ENCODE measurements at places on chromosomes 7 and 10. TPM values are rescaled to one million over a fixed set of nuclear protein-coding genes. Genes with fewer than 3 reads are reported as not detected.

DNA sequence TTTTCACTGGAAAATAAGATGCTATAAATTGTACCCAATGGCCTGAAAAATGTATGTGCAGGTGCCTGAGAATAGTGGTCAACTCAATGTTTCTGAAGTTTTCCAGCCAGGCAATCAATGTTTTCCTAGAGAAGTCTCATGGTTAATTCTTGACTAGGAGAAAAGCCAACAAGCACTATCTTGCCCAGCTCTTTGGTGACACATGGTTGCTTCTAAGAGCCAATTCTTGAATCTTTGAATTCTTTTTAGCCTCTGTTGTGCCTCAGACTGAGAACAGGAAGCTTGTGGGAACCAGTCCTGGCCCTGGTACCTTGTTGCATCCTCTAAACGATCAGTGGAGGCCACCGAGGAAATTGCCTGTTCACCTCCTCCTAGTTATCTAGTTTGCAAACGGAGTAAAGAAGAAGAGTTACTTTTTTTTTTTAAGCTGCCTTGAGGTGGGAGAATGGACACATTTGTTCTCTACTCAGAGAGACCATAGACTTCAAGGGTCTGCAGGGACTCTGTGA, 144.0 kb upstream of the MKLN1 start:
- H3K36me3 ChIP-seq, result no peaks in the 10 kb centered on the region
- peak; percentile 49 for DNase-seq
- H3K27ac ChIP-seq, result no peak overlapping the region
- no peak overlapping the region for H3K4me3 ChIP-seq
- no peaks in the 10 kb centered on the region for H3K27me3 ChIP-seq

GRCh38 chr7:100675581-100676350, 2.2 kb downstream of the GNB2 start:
- H3K27me3 ChIP-seq, result no peaks in the 10 kb centered on the region
- DNase-seq, result peak; percentile 93
- H3K4me3 ChIP-seq, result peak overlapping the region; percentile 56
- peaks cover 23% of the 10 kb centered on the region for H3K4me1 ChIP-seq

- DNase-seq, result no peak
- no peak overlapping the region for H3K4me3 ChIP-seq
- H3K36me3 ChIP-seq, result no peaks in the 10 kb centered on the region
- H3K27ac ChIP-seq, result no peak overlapping the region
- peaks cover 10% of the 10 kb centered on the region for H3K27me3 ChIP-seq
Observed at GRCh38 chr7:157694376-157694665, 357.5 kb downstream of the DNAJB6 start.

DNA sequence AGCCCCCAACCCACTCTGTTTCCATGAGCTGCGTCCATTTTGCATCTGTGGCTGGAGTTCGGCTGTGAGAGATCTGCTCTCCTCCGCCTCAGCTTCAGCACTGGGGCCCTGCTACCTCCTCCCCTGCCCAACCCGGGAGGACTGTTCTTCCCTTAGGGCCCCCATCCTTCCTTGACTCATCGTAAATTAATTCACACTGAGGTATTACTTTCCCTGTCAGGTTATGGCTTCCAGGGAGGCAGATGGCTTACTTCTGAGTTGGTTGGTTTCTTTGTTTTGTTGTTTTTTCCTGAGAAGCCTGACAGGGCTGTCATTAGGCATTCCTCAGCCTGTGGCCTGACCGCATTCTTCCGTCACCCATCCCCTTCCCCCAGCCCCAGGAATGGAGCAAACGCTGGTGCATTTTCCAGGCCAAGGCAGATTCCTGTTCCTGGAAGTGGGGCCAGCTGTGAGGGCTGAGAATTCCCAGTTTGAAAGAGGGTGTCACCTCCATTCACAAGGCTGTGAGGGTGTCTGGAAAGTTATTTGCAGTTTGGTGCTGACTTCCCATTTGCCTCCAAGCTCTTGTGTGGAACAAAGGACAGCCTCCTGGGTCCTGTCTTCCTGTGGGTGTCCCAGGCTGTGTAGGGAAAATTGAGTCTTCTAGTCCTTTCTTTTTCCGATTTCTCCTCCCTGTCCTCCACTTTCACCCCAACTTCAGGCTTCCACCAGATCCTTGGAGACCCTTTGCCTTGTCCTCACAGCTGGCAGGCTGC, 11.7 kb downstream of the CPA5 start:
- no peak overlapping the region for H3K27ac ChIP-seq
- H3K27me3 ChIP-seq, result peaks cover 3% of the 10 kb centered on the region
- H3K4me3 ChIP-seq, result no peak overlapping the region
- H3K36me3 ChIP-seq, result no peaks in the 10 kb centered on the region
- H3K4me1 ChIP-seq, result no peaks in the 10 kb centered on the region

DNA sequence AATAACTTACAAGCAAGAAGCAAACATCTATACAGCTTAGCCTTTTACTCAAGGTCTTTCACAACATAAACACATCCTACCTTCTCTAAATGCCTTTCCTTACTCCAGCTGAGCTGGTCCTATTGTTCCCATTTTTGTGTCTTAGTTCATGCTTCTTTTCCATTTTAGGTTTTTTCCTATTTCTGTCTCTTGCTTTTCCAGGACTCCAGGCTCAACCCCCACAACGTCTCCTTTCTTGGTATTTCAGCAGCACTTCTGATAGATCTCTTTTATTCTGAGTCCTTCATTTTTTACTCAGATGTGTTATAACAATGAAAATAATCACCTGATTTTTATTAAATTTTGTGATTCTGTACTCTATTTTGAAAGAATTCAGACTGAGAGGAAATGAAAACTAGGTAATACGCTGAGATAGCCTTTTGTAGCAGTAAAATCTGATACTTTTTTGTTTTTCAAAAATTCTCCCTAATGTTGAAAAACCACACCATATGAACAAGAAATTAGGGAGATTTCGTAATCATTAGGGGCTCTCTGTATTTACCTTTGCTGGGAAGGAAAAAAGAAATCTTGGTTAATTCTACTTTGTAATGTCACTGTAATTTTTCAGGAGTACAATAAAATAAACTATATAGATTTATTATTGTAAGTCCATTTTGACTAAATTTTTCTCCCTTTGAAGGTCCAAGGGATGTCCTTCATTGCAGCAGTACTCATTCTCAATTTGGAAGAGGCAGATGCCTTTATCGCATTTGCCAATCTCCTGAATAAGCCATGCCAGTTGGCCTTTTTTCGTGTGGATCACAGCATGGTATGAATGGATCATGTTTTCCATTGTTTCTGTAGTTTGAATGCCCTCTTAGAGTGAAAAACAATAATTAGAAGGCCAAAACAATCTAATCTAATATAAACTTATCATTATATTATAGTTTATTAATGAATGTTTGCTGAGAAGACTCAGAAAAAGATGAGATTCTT, 24.0 kb upstream of the HELLS start:
- DNase-seq, result no peak
- no peaks in the 10 kb centered on the region for H3K36me3 ChIP-seq

Gene TWIST1
- not detected for polyA plus RNA-seq

DNA sequence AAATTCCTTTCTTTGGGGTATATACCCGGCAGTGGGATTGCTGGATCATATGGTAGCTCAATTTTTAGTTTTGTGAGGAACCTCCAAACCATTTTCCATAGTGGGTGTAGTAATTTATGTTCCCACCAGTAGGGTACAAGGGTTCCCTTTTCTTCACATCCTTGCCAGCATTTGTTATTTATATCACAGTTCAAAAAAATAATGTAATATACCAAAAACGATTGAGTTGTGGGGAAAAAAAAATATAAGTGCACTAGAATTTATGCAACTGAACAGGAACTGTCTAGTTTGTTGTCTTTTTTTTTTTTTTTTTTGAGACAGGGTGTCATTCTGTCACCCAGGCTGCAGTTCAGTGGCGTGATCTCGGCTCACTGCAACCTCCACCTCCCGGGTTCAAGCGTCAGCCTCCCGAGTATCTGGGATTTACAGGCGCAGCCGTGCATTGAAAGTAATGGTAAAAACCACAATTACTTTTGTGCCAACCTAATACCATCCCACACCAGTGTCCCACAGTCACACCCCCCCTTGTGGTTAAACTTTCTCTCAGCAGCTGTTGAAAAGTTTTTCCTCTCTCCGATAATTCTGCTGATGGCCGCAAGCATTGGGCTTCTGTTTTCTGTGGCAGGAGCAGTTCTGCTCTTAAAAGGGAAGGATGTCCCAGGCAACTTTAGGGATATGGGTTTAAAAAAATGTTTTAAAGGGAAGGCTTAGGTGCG, 6.8 kb upstream of the LAT2 start:
- H3K4me1 ChIP-seq, result peaks cover 7% of the 10 kb centered on the region
- DNase-seq, result no peak
- H3K36me3 ChIP-seq, result no peaks in the 10 kb centered on the region
- H3K27me3 ChIP-seq, result no peaks in the 10 kb centered on the region
- no peak overlapping the region for H3K27ac ChIP-seq

Gene TAF5
- 4.4 TPM for polyA plus RNA-seq

GRCh38 chr7:35729061-35729783, 34.3 kb upstream of the HERPUD2 start:
- DNase-seq, result peak; percentile 53
- no peaks in the 10 kb centered on the region for H3K36me3 ChIP-seq
- no peaks in the 10 kb centered on the region for H3K27me3 ChIP-seq
- peaks cover 59% of the 10 kb centered on the region for H3K4me1 ChIP-seq

Gene NPFFR1
- not detected for polyA plus RNA-seq

GRCh38 chr10:110544958-110545537, 22.4 kb upstream of the SMC3 start:
- no peaks in the 10 kb centered on the region for H3K36me3 ChIP-seq
- no peak overlapping the region for H3K4me3 ChIP-seq
- H3K27ac ChIP-seq, result no peak overlapping the region
- DNase-seq, result no peak

Gene SLC13A4
- polyA plus RNA-seq, result not detected

DNA sequence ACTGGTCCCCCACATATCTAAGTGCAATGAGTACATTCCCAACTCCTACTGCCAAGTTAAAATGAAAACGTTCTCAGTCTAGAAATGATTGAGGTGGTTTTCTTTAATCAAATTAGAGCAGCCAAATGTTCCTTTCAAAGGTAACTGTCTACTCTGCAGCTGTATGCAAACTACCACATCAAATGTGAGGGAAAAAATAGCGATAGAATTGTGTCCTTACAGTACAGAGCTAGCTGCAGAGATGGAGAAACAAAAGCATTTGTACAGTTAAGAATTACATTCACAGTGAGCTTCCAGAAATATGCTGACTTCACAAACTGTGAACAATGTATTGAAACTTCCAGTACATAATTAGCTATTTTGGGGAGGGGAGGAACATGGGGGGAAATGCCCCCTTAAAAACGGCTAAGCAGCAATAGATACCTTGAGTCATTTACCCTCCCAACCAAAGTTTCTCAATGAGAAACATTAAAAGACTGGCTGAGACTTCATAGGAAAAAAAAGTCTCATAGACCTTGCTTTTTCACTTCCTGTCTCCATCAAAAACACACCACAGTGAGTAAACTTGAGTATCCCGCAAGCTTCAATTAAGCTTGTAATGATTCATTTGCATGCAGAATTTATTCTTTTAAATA, 22.9 kb downstream of the CDK6 start:
- H3K4me3 ChIP-seq, result no peak overlapping the region
- peak; percentile 9 for DNase-seq
- no peak overlapping the region for H3K27ac ChIP-seq
- no peaks in the 10 kb centered on the region for H3K36me3 ChIP-seq
- peaks cover 28% of the 10 kb centered on the region for H3K4me1 ChIP-seq

DNA sequence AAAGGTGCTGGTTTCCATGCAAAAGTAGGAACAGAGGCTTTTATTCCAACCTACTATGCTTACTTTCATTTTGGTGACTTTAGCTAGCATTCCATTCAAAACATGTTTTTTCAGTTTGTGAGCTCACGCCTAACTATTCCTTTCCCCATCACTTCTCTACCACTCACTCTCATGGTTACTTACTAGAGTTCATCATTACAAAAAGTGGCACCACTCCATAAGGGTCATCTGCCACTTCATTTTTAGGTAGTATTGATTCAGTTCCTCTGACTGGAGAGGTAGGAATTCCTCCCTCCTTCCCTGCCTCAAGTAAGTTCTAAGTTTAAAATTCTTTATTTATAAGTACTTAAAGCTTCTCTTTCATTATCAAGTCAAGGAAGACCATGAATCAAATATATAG, 543.1 kb downstream of the HTR7 start:
- H3K36me3 ChIP-seq, result no peaks in the 10 kb centered on the region
- DNase-seq, result no peak
- no peak overlapping the region for H3K4me3 ChIP-seq
- H3K4me1 ChIP-seq, result no peaks in the 10 kb centered on the region

Gene IDI2
- polyA plus RNA-seq, result not detected

Gene CCDC146
- polyA plus RNA-seq, result 5.6 TPM

Gene SPDYE11
- polyA plus RNA-seq, result 0.16 TPM

DNA sequence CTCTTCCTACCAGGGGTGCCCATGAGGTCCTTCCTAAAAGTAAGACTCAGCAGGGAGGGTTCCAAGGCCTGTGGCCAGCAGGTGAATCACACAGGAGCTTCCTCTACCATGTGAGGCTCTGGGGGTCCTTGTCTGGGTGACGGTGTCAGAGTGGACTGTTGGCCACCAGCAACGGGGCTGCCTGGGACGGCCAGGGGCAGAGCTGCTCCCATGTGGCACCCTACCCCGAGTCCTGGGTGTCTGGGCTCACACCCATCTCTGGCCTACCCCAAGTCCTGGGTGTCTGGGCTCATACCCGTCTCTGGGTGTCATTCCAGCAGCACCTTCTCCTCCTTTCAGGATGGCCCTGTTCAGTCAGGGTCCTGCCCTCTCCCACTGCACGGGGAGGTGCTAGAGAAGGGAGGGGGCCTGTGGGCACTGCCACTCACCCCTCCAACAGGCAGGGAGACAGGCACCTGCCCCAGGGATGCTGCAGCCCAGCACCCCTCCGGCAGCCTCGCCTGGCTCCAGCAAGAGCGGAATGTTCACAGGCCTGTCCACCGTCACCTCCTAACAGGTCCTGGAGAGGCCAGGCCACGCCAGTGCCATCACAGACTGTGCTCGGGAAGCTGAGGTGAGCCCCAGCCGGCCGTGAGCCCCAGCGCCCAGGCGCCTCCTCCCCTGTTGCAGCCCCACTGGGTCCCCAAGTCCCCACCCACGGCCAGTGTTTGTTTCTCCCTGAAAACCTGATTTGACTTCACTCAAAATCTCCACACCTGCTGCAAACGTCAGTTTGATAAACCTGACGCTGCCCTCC, 143.7 kb downstream of the PTPRN2 start:
- no peaks in the 10 kb centered on the region for H3K4me1 ChIP-seq
- H3K27ac ChIP-seq, result no peak overlapping the region
- no peak overlapping the region for H3K4me3 ChIP-seq
- H3K27me3 ChIP-seq, result peaks cover 1% of the 10 kb centered on the region
- H3K36me3 ChIP-seq, result no peaks in the 10 kb centered on the region
- DNase-seq, result no peak
